Stimulated activated CD8-positive, alpha-beta memory T cell treated with anti-CD3 and anti-CD28 coated beads, Interleukin-4, amount 100 ng/mL, for 4 hours (primary cell): ENCODE measurements at places on chromosomes 16 and 17.
A peak's percentile ranks its signal among the peaks of the same experiment; 100 is the strongest.

- DNase-seq = no peak
Observed at GRCh38 chr17:13490906-13491482, 110.7 kb downstream of the HS3ST3A1 start.

- no peak for DNase-seq
Observed at GRCh38 chr17:69650881-69651280, 236.4 kb downstream of the MAP2K6 start.

DNA sequence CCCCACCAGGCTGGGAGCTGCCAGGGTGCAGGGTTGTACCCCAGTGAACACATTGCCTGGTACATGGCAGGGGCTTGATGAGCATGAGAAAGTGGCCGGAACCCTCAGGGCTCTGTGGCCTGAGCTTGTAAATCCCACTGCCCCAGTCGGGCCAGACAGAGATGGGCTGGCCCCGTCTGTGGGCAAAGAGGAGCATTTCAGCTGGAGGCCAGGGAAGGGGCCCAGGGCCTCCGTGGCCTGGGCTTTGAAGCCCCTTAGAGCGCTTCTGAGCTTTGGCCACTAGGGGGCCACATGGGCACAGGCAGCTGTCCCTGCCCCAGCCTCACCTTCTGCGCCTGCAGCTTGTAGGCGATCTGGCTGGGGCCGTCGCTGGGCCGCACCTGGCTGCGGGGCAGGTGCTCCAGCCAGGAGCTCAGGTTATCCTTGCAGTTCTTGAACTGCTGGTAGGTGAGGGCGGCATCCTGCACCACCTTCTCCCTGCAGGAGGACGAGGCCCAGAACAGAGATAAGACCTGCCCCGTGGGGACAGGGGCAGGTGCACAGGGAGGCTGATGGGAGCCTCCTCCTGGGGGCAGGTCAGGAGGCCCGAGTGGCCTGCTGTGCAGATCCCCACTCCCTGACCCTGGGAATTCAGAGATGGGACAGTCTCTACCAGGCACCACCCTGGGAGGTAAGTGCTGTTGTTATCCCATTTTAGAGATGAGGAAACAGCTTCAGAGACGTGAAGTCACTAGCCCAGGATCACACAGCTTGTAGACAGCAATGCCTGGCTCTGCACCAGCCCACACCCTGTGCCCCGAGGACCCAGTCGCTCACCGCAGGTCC lies 12.8 kb downstream of the EVPL start:
- DNase-seq = peak; percentile 54

DNA sequence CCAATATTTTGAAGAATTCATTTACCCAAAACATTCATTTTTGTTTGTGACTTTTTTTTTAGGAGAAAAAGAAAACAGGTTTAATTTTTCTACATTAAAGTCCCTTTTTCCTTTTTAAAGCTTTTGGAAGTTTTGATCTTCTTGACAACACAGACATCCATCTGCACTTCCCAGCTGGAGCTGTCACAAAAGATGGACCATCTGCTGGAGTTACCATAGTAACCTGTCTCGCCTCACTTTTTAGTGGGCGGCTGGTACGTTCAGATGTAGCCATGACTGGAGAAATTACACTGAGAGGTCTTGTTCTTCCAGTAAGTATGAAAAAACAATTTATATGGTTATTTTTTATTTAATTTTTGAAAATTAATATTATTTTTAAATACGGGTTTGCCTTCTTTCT lies 37.2 kb downstream of the SIAH1 start:
- no peak for DNase-seq

DNA sequence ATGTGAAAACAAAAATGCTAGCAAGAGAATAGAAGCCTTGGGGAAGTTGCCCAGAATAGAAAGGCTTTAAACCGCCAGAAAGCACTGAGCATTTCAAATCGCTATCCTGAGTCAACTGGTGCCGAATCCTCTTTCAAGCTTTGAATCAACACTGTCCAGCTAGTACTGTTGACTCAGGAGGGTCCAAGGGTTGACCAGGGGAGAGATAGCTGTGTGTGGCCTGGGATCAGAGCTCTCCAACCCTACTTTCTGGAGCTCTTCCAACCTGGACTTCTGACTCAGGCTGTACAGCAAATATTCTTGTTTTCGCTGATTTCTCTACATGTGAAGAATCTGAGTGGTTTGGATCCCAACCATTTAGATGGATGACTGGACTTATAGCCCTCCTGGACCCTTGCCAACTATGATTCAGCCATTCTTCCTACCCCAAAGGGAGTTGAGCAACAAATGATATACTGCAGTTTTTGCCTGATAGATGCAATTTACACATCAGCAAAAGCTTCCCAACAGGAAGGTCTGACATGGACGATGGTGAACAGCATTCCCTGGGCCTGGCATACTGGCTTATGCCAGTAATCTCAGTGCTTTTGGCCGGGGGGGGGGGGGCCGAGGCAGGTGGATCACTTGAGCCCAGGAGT lies 154.0 kb upstream of the SDK2 start:
- no peak for DNase-seq

- DNase-seq = no peak
Observed at GRCh38 chr17:28900986-28901726, 1.7 kb downstream of the DHRS13 start.

DNA sequence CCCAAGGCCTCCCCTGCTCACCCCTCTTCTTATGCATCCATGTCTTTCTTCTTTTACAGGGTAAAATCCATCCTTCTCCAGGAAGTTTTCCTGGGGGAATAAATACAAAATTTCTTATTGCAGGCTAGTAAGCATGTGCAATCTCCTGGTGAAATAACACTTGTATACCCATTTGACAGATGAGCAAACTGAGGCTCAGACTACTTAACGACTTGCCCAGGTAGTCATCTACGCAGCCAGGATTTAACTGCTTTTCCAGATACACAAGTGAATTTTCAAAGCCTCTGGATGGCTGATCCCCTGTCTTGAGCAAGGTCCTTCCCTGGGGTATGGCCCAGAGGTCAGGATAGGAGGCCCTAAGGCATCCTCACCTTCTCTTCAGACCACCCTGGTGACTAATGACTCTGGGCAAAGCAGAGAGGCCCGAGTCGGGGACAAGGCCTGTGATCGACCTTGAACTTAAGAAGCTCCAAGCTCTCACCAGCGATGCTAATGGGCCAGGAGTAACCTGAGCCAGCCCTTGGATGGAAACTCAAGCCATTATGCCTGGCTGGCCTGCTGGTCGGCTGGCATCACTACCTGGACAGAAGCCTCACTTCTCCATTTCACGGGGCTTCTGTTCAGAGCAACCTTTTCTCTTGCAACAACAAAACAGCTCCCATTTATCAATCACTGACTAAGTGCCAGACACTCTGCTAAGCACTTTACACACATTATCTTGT lies 33.1 kb downstream of the ZNF423 start:
- no peak for DNase-seq

DNA sequence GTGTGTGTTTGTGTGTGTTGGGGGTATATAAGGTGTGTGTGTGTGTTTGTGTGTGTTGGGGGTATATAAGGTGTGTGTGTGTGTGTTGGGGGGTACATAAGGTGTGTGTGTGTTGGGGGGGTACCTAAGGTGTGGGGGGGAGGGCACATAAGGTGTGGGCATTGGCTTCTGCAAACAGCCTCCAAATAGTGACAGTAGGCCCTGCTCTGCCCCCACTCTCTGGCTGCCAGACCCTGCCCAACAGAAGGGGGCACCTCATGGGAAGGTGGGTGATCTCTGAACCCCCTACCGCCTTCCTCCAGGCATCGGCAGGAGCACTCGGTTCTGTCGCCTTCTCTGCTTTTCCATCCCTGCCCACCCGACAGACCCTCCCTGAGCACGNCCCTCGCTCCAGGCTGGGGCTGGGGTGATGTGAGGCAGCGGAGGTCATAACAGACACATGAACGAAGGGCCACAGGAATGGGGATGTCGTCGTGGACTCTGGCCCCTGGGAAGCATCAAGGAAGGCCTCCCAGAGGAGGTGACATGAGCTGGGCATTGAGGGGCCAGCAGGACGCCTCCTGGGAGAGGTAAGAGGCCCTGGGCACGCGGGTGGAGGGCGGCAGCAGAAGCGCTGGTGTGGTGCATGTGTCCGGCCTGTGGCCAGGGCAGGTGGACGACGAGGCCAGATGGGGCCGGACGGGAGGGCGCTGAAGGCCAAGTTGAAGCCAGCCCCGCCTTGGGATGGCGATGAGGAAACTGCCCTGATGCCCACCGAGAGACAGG lies 136.6 kb upstream of the RPH3AL start:
- DNase-seq = no peak

DNA sequence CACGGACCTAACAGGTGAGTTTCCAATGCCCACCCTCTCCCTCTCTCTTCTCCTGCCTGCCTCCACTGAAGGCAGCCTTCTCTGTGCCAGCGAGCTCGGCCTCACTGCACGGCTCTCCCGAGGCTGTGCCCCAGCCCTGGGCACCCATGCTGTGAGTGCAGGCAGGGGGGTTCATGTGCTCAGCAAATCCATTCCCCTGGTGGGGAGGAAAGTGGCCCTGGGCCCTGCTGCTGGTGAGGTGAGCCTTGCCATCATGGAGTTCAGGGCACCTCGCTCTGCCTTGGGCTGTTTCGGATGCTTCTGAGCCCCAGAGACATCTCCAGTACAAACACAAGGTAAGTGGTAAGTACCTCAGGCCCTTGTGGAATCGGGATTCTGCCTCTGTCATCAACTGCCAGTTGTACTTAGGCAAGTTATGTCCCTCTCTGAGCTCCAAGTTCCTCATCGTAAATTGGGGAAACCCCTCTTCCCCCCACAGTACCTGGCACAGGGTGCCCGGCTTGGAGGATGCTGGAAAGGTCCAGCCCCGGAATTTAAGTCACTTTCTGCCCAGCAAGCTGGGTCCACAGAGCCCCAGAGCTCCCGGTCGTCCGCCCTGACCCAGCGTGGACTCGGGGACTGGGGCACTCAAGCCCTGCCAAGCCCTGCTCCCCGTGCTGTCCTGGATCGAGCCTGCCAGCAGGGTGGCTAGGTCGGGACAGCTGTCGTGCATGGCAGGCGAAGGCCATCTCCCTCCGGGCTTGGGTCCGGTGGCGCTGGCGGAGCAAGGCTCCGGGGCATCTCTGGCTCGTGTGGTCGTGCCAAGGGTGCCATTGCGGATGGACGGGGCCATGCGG lies 684 bp upstream of the NUDT16L1 start:
- no peak for DNase-seq

- no peak for DNase-seq
Observed at GRCh38 chr17:70369391-70369790, 200.1 kb downstream of the KCNJ2 start.

- no peak for DNase-seq
Observed at GRCh38 chr17:30950669-30951399, 20.0 kb upstream of the RNF135 start.

- DNase-seq = no peak
Observed at GRCh38 chr17:60846175-60846574, 168.5 kb downstream of the BCAS3 start.

DNA sequence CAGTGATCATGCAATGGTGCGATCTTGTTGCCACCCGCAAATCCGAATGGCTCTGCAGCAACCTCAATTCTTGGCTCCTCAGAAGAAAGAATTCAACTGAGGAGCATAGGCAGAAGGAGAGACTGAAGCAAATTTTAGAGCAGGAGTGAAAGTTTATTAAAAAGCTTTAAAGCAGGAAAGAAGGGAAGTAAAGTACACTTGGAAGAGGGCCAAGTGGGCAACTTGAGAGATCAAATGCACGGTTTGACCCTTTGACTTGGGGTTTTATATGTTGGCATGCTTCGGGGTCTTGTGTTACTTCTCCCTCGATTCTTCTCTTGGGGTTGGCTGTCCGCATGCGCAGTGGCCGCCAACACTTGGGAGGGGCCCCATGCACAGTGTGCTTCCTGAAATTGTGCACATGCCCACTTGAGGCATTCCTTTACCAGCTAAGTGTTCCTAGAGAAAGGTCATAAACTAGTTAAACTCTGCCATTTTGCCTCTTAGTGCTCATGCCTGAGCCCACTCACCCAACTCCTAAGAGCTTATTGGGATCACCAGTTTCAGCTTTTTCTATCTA lies 36.7 kb downstream of the ZNRF1 start:
- no peak for DNase-seq

DNA sequence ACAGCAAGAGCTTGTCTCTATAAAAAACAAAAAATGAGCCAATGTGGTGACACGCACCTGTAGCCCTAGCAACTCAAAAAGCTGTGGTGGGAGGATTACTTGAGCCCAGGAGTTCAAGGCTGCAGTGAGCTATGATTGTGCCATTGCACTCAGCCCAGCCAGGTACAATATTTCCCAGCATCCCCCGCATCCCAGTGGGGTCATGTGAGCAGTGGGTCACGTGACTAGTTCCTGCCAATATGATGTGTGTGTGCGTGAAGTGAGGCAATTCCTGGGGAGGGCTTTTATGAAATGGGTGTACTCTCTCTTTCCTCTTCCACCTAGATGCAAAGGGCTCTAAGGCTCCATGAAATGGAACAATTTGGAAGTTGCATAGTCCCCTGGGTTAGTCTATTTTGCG lies 81.3 kb downstream of the GSG1L start:
- DNase-seq = no peak

- no peak for DNase-seq
Observed at GRCh38 chr17:29596811-29597210, 3.9 kb downstream of the ANKRD13B start.

DNA sequence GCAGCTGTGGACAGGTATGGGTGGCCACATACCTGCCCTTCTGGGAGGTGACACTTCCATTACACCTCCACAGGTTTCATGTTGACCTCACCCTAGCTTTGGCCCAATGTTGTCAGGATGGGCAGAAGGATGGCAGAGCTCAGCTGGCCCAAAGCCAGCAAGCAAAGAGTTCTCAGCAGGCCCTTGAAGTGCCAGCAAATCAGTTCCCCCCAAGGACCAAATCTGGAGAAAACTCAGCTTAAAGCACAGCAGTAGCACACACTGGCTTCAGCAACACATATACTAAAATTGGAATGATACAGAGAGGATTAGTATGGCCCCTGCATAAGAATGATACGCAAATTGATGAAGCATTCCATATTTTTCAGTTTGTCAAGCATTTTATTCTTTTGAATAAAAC lies 13.4 kb downstream of the ARL4D start:
- no peak for DNase-seq

GRCh38 chr17:19291646-19292376 lies 54.6 kb downstream of the EPN2 start:
- no peak for DNase-seq

- no peak for DNase-seq
Observed at GRCh38 chr17:58047376-58048150, 35.7 kb upstream of the DYNLL2 start.
